Stimulated activated CD4-positive, alpha-beta T cell treated with anti-CD3 and anti-CD28 coated beads, Interleukin-1b, Interleukin-23, amount 100 ng/mL, for 1 hour (primary cell): ENCODE measurements at places on chromosomes 4 and X.

DNA sequence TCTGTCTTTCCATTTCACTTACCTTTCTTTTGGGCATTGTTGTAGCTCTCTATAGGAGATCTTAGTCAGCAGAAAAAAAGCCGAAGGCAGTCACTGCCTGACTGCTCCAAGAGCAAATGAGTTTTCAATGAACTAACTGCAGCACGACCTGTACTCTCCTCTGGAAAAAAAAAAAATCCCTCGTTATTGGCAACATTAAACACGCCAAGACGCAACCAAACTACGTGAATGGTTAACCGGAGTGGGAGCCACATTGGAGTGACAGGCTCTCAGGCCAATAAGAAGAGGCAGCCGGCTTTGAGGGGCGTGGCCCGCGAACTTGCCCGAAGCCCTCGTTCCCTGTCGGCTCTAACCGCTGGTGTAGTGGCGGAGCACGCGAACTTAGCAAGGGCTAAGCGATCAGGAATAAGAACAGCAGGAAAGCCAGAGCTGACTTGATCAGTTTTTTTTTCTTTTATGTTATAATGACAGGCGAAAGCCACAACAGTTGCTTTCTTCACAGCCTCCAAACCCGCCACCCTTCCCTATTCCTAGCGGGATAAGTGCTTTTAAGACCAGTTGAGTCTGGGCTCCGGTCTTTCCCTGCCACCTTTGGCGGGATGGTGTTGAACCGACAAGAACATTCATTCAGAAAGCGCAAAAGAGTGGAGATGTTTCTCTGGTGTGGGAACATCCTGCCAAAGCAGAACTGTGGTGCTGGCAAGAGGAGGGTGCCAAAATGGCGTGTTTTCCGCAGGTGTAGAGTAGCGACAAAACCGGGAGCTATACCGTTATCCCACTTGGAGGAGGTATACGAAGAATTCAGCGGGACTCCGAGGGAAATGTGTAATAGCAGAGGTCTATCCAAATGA lies 80.0 kb downstream of the HMGN5 start:
- DNase-seq, result peak; percentile 67

- no peak for DNase-seq
Observed at GRCh38 chr4:156888762-156889161, 82.8 kb downstream of the PDGFC start.

- DNase-seq, result no peak
Observed at GRCh38 chrX:118254611-118255010, 91.3 kb upstream of the WDR44 start.

DNA sequence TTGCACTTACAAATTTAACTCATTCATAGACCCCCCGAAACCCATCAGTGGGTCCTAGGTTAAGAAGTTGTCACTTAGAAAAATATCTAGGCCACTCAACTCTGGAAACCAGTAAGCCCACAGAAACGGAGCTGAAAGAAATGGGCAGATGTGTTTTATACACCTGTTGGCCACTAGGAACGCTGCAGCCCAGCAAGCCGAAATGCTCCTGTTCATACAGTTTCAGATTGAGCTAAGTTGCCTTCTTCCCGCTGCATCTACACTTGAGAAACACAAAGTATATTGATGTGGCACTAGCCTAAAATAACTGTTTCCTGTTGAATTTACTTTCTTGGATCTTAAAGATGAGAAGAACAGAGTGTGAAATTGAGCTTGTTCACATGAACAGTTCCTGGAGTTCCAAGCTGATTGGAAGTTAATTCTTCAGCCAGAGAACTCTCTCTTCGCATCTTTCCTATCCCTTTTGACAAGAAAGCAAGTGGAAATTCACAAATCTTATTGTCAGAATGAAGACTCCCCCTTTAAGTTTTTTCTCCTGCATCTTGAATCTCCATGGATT lies 174.1 kb downstream of the RBMX2 start:
- no peak for DNase-seq

- no peak for DNase-seq
Observed at GRCh38 chr4:113316879-113317278, 267.4 kb downstream of the ANK2 start.

- DNase-seq, result no peak
Observed at GRCh38 chr4:182513587-182514291, 270.5 kb downstream of the TENM3 start.

DNA sequence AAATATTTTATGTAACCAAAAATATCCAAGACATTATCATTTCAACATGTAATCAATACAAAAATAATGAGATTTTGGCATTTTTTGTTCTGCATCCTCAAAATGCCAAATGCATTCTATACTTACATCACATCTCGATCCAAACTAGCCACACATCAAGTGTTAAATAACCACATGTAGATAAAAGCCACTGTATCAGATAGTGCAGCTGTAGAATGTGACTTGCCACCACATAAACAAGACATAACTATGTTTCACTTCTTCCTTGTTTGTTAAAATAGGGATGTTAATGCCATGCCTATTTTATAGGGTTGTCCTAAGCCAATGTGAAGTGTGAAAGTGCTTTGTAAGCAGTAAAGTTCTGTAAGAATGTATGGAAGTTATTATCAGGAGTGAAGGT lies 20.9 kb downstream of the INTS6L start:
- DNase-seq, result no peak

GRCh38 chr4:129751646-129752045 lies 655.7 kb downstream of the C4orf33 start:
- no peak for DNase-seq

- no peak for DNase-seq
Observed at GRCh38 chr4:181661923-181662322, 581.3 kb upstream of the TENM3 start.

DNA sequence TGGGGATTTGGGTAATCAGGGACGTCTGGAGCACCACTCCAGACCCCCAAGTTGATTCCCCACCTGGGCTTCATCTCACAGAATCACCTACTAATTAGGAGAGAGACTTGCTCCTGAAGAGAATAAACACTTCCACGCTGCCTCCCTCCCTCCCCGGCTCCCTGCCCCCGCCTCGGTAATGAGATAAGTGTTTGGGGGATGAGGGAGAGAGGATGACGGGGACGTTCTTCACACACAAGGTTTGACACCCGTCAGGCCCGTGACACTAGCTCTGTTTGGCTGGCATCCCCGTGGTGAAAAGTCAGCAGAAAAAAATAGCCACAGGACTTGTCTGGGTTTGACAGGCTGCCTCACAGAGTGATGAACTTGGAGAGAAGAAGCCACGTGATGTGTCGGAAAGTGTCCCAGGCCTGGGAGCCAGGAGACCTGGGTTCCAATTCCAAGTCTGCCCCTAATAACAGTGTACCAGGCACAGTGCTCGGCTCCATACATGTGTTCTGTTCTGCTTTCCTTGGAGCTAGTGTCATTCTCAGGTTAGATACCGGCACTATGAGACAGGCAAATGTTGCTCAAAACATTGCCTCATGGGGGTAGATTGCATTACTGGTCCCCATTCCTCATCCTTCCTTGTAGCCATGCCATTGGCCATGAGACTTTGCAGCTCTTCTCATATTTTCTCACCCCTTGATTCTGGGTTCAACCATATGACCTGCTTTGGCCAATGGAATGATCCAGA lies 578.0 kb downstream of the BCOR start:
- no peak for DNase-seq

DNA sequence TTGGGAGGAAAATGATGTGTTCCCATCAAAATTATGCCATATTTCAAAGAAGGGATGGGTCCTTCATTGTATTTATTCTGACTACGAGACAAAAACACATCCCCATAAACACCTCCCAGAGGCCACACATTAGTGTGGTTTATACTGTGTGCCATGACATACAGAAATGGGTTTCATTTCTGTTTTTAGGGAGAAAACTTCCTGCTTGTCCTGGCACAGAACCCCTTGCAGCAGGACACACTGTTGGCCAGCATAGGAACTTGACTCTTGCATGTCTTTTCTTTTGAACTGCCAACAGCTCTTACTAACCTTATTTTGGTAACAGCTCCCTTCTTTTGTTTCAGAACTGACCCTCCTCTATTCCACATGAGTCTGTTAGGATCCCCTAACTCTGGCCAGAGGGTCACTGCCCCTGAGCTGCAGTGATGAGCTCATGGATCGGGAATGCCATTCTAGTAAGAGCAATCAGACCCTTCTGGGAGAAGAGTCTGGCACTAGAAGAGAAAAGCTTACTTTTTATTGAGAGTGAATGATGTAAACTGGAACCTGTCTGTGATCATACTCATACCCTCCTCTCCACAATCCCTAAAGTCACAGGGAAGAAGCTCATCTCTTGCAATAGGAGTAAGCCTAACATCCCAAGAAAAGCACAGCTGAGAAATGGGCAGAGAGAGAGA lies 86.4 kb downstream of the SMIM20 start:
- no peak for DNase-seq

GRCh38 chr4:108586778-108587177 lies 33.6 kb upstream of the RPL34 start:
- DNase-seq, result no peak

DNA sequence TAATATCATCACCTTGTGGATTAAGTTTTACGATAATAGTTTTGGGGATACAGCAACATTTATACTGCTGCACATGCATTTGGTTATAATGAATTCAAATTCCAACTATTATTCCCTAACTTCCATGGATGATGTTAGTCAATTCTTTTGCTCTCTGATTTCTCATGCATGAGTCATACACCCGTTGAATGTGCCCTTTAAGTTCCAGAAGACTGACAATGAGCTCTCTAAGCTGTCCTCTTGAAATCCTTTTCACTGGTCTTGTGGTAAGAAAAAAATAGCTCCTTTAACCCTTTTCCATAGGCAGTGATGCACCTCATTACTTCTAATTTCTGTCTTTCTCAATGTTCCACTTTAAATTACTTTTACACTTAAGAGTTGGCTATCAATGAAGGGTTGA lies 1095.2 kb upstream of the POU3F4 start:
- DNase-seq, result no peak

DNA sequence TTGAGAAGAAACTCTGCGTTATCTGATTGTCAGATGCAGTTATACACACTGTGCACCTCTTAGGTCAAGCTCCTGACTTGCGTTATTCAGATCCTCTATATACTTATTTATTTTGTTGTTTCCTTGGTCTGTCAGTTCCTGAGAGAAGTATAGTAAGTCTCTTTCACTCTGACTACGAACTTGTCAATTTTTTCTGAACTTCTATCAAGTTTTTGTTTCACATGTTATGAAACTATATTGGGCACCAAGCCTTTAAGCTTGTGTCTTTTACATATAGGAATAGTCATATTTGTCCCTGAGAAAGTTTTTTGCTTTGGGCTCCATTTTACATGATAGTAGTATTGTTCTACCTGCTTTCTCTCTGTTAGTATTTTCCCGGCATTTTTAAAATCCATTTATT lies 31.7 kb downstream of the ZNF275 start:
- no peak for DNase-seq

DNA sequence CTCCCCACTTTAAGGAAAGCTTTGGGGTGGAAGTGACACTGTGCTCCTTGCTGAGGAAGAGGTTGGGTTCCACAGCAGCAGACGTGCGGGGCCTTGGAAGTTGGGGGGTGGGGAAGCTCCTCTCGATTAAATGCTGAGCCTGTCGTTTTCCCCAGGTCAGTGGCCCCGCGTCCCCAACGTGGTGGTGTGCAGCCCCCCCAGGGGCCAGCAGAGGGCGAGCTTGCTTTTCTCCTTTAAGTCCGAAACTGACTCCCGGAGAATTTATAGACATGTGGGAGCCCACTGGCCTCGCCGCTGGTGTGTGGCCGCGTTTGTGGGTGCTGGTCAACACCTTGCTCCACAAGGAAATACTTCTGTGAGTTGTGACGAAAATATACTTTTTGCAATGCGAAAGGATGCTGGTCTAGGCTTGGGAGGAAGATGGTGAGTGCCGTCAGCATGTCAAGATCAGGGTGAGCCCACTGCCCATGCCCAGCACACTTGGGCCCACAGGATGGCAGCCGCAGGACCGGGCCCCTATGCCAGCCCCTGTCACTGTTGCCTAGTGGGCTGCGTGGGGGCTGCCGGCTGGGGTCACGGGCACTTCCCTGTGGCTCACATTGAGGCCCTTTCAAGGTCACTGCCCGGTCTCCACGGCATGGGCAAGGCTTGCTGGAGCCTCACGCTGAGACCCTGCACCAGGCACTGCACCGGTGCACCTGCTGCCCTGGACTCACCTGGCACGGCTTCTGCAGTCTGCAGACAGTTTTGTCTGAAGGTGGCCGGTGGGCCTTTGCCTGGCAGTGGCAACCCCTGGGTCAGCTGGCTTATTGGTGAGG lies 9.4 kb downstream of the UVSSA start:
- peak; percentile 26 for DNase-seq

DNA sequence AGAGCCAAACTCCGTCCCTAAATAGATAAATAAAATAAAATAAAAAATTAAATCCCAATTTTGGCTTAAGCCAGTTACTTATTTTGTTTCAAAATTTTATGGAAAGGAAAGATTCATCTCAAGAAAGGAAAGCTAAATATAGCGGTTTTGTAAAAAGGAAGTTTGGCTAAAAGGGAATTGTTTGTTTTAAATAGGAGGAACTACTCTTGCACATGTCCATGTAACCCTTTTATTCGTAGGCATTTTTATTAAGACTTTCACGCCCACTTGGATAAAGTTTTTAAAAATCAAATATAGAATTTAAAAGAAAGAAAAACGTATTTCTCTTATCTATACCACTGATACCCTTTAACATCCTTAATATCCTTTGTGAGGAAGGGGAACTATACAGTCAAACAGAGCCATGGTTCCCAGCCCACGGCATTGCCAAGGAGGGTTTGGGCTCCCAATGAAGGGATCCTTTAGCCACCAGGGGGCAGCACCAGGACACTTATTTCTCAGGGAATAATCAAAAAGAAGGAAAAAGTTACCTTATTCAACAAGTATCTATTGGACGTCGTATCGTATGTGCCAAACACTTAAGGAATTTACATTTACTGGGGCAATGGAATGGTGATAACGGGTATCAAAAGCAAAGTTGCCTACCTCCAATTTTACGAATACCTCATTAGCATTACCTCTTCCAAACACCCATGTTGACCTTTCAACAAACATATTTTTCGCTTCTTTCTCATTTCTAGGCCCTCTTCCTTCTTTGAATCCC lies 27.7 kb downstream of the CDKN2AIP start:
- peak; percentile 60 for DNase-seq

DNA sequence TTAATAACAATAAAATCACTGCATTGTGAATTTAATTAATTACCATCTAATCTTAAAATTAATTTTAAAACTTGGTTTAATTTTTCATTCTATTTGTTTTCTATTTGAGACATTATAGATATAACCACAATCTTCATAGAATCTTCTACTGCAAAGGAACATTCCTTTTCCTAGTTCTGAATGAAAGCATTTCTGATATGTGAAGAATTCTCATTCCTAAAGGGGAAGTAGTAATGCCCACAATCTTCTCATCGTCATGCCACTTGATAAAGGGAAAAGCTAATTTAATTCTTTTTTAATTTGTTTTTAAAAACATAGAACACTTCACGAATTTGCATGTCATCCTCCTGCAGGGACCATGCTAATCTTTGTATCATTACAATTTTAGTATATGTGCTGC lies 23.7 kb downstream of the MGARP start:
- no peak for DNase-seq

GRCh38 chr4:7242766-7243165 lies 50.4 kb downstream of the SORCS2 start:
- no peak for DNase-seq

GRCh38 chr4:73251384-73251783 lies 7.2 kb downstream of the ANKRD17 start:
- no peak for DNase-seq
